ENCODE measurements at places on chromosomes 1 and 21. TPM values are rescaled to one million over a fixed set of nuclear protein-coding genes. Genes with fewer than 3 reads are reported as not detected.

- no peak for DNase-seq
These were observed 24.6 kb downstream of the KCNC4 start for GRCh38 chr1:110234691-110235090.

GRCh38 chr1:50371749-50372148, 51.5 kb downstream of the DMRTA2 start:
- no peak for DNase-seq

DNA sequence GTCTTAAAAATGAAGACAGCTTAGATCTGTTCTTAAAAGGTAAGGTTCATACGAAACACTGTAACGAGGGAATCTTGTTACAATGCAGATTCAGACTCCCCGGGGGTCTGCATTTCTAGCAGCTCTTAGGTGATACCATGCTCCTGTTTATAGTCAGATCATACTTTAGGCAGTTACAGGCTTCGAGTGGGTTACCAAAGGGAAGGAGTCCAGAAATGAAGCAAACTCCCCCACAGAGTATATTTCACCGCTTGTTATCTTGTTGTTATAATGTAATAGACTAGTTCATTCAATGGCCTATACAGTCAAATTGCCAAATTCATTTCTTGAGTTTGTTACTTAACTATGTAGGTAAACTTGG, 601.1 kb downstream of the USP25 start:
- no peak for DNase-seq

Gene KCNJ15
- total RNA-seq: not detected

Gene CAMK2N1
- total RNA-seq: 44.6 TPM
